Activated T-cell treated with anti-CD3 and anti-CD28 coated beads for 4 hours (primary cell): ENCODE measurements at places on chromosomes 2 and 18.

- no peak for DNase-seq
These were observed 58.6 kb upstream of the GLS start for GRCh38 chr2:190822043-190822442.

DNA sequence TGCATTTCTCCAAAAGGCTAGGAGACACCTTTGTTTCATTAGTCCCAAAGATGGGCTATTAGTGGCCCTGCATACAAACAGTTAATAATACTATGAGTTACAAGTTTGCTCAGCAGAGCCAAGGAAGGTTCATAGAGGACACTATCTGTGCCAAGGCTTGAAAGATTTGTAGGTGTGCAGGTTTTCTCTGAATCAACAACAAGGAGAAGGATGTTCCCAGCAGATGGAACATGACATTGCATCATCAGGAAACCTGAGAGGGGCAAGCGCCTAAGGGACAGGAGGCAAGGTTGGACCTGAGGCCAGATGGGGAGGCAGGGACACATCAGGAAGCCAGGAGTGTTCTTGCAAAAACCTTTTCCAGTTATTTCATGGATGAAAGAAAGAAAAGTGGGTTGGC lies 35.4 kb upstream of the STK17B start:
- DNase-seq, result no peak

- no peak for DNase-seq
These were observed 529.1 kb upstream of the HNMT start for GRCh38 chr2:137435162-137435561.

- no peak for DNase-seq
These were observed 133.7 kb upstream of the ZFP36L2 start for GRCh38 chr2:43360137-43360536.

GRCh38 chr2:126638746-126639145 lies 17.2 kb upstream of the GYPC start:
- no peak for DNase-seq

GRCh38 chr2:82690757-82691411 lies 1768.2 kb downstream of the SUCLG1 start:
- no peak for DNase-seq

DNA sequence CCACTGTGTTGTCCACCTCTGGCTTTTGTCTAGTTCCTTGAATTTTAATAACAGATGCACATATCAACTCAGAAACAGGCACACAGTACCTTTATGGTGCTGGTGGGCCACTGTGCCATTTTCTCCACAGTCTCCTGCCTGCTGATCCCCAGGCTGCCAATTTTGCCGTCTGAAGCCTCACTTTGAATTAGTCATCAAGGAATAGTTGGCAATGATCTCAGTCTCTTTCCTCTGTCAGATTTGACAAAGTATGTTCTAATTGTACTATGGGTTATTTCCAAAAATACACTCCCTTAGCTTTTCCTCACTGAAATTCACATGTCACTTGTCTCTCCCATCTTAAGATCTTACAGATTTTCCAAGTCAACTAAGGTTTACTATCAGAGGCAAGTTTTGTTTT lies 140.7 kb downstream of the ZNF516 start:
- no peak for DNase-seq

- no peak for DNase-seq
These were observed 21.1 kb downstream of the INPP5D start for GRCh38 chr2:233081232-233081730.

- no peak for DNase-seq
These were observed 37.8 kb downstream of the RDH14 start for GRCh38 chr2:18522484-18523146.

- DNase-seq, result no peak
These were observed 36.5 kb downstream of the SLC25A52 start for GRCh38 chr18:31723990-31724711.

- DNase-seq, result no peak
These were observed 568.3 kb downstream of the LRRTM4 start for GRCh38 chr2:76953733-76954347.

GRCh38 chr2:239262484-239263230 lies 138.2 kb downstream of the HDAC4 start:
- no peak for DNase-seq

DNA sequence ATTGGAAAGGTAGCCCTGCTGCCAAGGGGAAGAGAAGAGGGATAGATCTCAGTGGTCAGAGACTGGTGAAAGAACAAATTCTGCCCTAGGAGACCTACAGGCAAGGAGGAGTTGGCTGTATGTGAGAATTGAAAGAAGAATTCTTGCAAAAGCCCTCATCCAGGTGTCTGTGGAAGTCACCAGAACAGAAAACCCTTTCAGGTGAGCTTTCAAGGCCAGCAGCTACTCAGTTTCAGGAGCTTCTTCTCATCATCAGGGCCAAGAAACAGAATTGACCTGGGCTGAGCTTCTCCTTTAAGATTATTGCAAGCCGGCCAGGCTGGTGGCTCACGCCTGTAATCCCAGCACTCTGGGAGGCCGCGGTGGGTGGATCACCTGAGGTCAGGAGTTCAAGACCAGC lies 110.2 kb downstream of the CDK15 start:
- no peak for DNase-seq

GRCh38 chr2:215418064-215418963 lies 17.6 kb downstream of the FN1 start:
- no peak for DNase-seq

DNA sequence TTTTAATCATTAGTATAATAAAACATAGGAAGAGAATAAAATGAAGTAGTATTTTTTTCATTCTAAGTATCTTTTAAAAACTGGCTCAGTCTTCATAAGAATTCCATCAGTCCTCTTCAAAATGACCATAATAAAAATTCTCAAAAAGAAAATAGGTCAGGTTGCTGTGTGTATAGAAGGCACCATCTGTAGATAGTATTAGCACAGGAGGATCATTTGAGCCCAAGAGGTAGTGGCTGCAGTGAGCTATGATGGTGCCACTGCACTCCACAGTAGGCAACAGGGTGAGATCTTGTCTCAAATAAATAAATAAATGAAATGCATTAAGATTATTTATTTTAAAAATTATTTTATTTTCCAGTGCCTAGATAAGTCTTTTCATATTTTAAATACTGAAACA lies 475.8 kb downstream of the ZNF804A start:
- DNase-seq, result no peak

GRCh38 chr2:33321236-33321771 lies 155.1 kb upstream of the RASGRP3 start:
- no peak for DNase-seq

DNA sequence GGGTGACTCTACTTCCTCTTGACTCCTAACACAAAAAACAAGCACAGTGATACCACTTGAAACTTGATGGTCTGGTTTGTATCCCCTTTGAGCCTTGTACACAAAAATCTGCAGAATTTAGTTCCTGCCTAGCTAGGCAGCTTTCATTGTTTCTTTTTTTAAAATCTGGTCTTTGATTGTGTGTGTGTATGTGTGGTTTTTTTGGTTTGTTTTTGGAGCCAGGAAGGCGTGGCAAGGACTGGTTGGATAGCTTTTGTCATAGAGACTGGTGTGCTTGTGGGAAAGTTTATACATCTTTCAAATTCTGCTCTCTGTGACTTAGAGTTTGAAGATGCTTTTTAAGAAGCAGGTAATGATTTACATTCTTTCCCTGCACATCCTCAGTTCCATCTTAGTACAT lies 127.4 kb downstream of the TANC1 start:
- DNase-seq, result no peak

DNA sequence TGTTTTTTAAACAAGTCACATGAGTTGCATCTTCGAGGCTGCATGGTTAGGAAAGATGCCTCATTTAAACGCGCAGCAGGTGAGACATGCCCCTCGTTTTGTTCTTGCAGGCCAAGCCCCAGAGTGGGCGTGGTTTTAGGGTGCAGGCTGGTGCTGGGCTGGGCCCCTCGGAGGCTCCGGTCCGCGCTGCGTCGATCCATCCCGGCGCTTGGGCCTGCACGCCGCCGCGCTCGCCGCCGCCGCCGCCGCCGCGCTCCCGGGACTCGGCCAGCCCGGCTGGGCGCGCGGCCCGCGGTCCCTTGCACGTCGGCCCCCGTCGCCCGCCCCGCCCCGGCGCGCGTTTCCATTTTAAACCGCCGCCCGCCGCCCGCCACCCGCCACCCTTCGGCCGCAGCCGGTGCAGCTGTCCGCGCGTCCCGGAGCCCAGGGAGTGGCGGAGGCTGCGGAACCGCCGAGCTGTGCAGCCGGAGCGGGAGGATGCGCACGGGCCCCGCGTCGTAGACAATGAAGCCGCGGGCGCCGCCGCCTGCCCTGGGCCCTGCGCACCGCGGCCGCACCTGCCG lies 175.5 kb downstream of the AGAP1 start:
- no peak for DNase-seq

DNA sequence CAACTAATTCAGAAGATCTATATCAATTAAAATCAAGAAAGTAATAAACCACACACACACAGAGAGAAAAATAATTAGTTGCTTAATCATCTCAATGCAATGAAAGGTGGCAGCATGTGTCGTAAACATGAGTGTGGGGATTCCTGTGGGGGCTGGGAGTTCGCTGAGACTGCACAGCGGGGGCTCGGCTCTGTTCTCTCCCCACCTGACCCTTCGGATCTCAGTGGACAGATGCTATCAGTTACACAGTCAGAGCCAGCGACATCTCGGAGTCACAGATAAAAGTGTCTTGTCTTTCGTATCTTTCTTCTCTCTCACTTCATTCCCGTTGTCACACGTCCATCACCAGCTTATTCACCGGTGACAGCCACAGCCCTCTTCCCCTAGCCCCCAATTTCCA lies 37.1 kb downstream of the COLEC12 start:
- DNase-seq, result no peak

- DNase-seq, result no peak
These were observed 435.2 kb downstream of the ARHGAP15 start for GRCh38 chr2:143564419-143564818.

DNA sequence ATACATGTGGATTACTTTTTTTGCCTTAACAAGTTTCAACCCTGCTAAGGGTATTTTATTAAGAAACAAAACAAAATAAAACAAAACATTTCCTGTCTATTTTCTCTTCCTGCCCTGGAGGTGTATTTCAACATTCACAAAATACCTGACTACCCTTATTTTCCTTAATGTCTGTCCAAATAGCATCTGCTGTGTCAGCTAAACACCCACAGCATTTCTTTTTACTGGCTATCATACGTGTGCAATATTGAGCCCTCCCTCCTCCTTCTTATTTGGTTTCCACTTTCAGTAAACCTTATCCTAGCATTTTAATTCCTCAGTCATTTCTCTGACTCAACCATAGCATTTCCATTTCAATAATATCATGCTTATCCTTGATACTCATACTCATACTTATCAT lies 1420.0 kb upstream of the ZEB2 start:
- no peak for DNase-seq

DNA sequence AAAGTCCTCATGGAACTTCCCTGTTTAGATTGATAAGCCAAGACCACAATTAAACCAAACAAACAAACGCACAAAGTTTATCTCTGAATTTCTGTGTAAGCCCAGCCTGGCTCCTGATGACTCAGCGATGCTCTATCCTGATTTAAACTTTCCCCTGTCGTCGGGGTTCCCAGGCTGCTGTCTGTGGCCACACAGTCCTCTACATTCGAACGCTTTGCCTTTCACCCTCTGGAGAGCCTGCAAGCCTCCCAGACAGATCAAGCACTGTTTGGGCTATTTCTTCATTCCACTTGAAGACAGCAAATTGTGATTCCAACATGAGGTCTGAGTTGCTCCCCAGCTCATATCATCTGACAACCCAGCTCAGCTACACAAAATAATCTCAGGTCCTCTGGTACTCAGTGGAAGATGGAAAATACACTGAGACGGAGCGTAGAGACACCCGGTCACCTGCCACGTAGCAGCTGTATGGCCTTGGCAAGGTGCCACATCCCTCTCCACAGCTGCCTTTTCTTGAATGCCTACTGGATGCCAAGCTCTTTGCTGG lies 51.2 kb downstream of the CYRIA start:
- no peak for DNase-seq

DNA sequence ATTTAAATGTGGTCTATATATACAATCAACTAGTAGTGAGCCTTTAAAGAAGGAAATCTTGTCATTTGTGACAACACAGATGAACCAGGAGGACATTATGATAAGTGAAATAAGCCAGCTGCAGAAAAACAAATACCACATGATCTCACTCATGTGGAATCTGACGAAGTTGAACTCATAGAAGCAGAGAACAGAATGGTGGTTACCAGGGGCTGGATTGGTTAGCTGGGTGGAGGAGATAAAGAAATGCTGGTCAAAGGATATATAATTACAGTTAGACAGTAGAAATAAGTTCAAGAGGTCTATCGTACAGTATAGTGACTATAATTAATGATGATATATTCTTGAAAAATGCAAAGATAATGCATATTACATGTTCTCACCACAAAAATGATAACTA lies 267.9 kb downstream of the FBXO15 start:
- DNase-seq, result no peak

DNA sequence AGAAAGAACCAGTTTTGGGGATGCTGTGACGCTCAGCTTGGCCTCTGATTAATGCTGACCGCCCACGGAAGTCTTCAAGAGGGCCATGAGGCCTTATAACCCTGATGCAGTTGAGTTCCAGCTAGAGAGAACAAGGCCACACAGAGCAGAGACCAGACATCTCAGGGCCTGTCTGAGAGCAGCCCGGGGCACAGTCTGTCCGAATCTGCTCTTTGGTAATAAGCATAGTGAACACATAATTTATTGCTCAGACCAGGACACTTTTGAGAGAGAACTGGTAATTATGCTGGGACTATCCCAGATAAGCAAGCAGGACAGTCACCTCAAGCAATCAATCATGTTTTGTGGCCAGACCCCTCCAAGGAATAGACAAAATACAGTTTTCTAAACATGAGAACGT lies 68.5 kb downstream of the STPG4 start:
- no peak for DNase-seq

GRCh38 chr2:188813315-188813714 lies 160.9 kb upstream of the COL3A1 start:
- no peak for DNase-seq

DNA sequence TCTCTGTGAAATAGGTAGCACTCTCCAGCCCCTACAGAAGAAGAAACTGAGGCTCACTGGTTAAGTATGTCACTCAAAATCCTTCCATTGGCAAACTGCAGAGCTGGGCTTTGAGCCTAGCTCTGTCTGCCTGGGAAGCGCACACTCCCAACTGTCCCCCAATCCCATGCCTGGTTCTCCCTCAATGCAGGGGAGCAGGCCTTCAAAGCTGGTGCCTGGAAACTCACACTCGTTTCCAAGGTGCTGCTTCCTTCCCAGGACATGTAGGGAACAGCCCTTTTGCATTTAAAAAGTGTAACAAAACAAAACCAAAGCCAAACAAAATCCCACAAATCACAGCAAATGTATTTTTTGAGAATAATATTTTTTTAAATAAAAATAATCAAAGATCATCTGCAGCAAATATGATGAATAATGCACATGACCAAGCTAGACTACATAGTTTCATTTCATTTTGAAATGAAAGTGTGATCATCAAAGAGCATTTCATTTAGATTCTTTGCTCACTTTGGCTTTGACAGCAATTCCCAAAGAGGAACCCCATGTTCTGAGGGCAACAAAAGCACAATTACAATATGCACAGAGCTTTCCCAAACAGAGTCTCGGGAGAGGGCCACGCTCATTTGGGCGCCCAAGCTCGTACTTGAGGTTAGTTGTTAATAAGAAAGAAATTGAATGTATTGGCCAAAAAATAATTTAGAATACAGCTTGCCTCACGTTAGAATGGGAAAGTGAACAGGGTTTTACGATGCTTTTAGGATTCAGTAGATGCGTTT lies 96.7 kb upstream of the ACKR3 start:
- no peak for DNase-seq
